Activated naive CD8-positive, alpha-beta T cell treated with anti-CD3 and anti-CD28 coated beads, Interleukin-2, amount 10 ng/mL, durations not matched to agents 7 days and 5 days (primary cell): ENCODE measurements at places on chromosomes 4 and X. TPM values are rescaled to one million over a fixed set of nuclear protein-coding genes. Genes with fewer than 3 reads are reported as not detected.

The GAGE13 gene
- total RNA-seq: not detected

The BEX3 gene
- 15.1 TPM for total RNA-seq

The TBC1D9 gene
- total RNA-seq: 0.17 TPM

The CXorf49B gene
- total RNA-seq: not detected

The TSPAN7 gene
- total RNA-seq: not detected

The TRIM61 gene
- total RNA-seq: 3.1 TPM

The ARSJ gene
- 0.23 TPM for total RNA-seq

The KLHL34 gene
- total RNA-seq: 0.91 TPM

The SSX7 gene
- total RNA-seq: not detected

The RIBC1 gene
- total RNA-seq: 1.2 TPM

The C4orf50 gene
- 0.43 TPM for total RNA-seq

The CENPU gene
- total RNA-seq: 46.0 TPM

The KLB gene
- not detected for total RNA-seq

The ZNF185 gene
- 1.9 TPM for total RNA-seq

- no peaks in the 10 kb centered on the region for H3K27me3 ChIP-seq
- DNase-seq: no peak
- H3K36me3 ChIP-seq: no peaks in the 10 kb centered on the region
- no peak overlapping the region for H3K27ac ChIP-seq
- H3K4me1 ChIP-seq: no peaks in the 10 kb centered on the region
- H3K4me3 ChIP-seq: no peak overlapping the region
Observed at GRCh38 chr4:186762361-186762760, 38.7 kb upstream of the FAT1 start.

- no peak for DNase-seq
- H3K27ac ChIP-seq: peak overlapping the region; percentile 47
- no peak overlapping the region for H3K4me3 ChIP-seq
- peaks cover 56% of the 10 kb centered on the region for H3K36me3 ChIP-seq
- peaks cover 23% of the 10 kb centered on the region for H3K4me1 ChIP-seq
Observed at GRCh38 chr4:168451331-168451730, 29.0 kb downstream of the DDX60L start.

DNA sequence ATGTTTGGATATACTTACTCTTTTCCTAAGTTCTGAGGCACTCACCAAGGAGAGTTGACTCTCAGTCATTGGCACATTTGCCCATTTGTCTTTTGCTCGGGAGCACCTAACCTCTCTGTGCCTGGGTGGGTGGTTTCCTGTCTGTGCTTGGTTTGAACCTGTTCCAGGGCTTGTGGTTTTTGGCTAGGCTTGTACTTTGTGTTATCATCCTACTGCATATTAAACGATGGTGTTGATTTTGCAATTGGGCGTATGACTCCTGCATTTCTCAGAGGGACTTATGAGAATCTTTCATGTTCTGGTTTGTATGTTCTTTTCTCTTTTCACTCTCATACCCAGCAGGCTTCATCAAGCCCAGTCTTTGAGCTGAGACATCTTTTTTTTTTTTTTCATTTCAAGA lies 161.7 kb downstream of the BTC start:
- H3K36me3 ChIP-seq: no peaks in the 10 kb centered on the region
- peaks cover 16% of the 10 kb centered on the region for H3K27me3 ChIP-seq
- H3K4me1 ChIP-seq: peaks cover 8% of the 10 kb centered on the region
- H3K4me3 ChIP-seq: peak overlapping the region; percentile 8
- no peak overlapping the region for H3K27ac ChIP-seq

- H3K27ac ChIP-seq: no peak overlapping the region
- H3K4me1 ChIP-seq: peaks cover 6% of the 10 kb centered on the region
- peaks cover 11% of the 10 kb centered on the region for H3K36me3 ChIP-seq
- H3K4me3 ChIP-seq: no peak overlapping the region
- no peak for DNase-seq
- no peaks in the 10 kb centered on the region for H3K27me3 ChIP-seq
Observed at GRCh38 chrX:110228453-110228852, 89.4 kb downstream of the AMMECR1 start.

GRCh38 chrX:5991393-5991792 lies 237.3 kb downstream of the NLGN4X start:
- no peak overlapping the region for H3K4me3 ChIP-seq
- no peaks in the 10 kb centered on the region for H3K27me3 ChIP-seq
- H3K27ac ChIP-seq: no peak overlapping the region
- no peaks in the 10 kb centered on the region for H3K36me3 ChIP-seq
- DNase-seq: no peak
- H3K4me1 ChIP-seq: no peaks in the 10 kb centered on the region

DNA sequence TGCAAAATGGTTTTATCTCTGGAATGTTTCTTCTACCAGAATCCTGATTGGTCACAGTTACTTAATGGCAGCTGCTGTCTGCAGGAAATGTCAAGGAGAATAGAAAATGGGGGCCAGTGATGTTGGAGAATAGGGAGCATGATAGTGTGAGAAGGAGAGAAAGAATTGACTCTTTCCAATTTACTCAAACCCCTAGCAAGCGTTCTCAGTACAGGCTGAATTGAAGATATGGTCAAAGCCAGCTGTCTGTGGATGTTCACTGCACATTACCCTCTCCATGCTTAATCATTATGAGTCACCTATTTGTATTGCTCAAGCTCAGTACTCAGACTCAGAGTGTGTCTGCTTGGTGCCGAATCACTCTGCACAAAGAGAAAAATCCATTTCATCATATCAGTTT lies 57.8 kb upstream of the FAM47B start:
- H3K27ac ChIP-seq: no peak overlapping the region
- no peaks in the 10 kb centered on the region for H3K4me1 ChIP-seq
- H3K4me3 ChIP-seq: no peak overlapping the region

GRCh38 chr4:109007976-109008375 lies 245.1 kb upstream of the ETNPPL start:
- H3K27ac ChIP-seq: no peak overlapping the region
- no peak overlapping the region for H3K4me3 ChIP-seq
- H3K4me1 ChIP-seq: peaks cover 10% of the 10 kb centered on the region
- no peak for DNase-seq

GRCh38 chr4:120286813-120287212 lies 220.2 kb upstream of the MAD2L1 start:
- DNase-seq: no peak
- no peak overlapping the region for H3K27ac ChIP-seq
- H3K4me1 ChIP-seq: no peaks in the 10 kb centered on the region
- H3K4me3 ChIP-seq: no peak overlapping the region
- H3K27me3 ChIP-seq: no peaks in the 10 kb centered on the region
- H3K36me3 ChIP-seq: no peaks in the 10 kb centered on the region

- peaks cover 30% of the 10 kb centered on the region for H3K27me3 ChIP-seq
- no peak overlapping the region for H3K4me3 ChIP-seq
- H3K27ac ChIP-seq: no peak overlapping the region
- DNase-seq: no peak
- no peaks in the 10 kb centered on the region for H3K36me3 ChIP-seq
Observed at GRCh38 chr4:184941671-184942418, 76.4 kb upstream of the HELT start.

GRCh38 chrX:107571296-107571998 lies 56.9 kb upstream of the PRPS1 start:
- H3K27me3 ChIP-seq: no peaks in the 10 kb centered on the region
- no peaks in the 10 kb centered on the region for H3K4me1 ChIP-seq
- no peaks in the 10 kb centered on the region for H3K36me3 ChIP-seq
- H3K4me3 ChIP-seq: no peak overlapping the region

DNA sequence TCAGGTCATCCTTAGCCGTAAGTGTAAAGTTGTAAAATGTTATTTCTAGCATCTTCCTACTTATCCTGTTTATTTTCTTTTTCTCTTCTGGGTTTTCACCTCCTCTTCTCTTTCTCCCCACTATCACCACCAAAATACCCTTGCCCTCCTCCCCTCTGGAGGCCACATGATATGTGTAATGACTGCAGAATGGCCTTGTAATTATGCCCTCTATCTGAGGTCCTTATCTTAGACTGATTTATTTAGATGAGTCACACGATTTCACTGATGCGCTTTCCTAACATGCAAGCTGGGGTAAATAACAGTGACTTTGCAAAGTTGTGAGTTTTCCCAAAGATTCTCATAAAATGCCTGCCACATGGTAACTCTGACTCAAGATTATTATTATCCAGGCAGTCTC lies 231.8 kb upstream of the GPRIN3 start:
- peaks cover 32% of the 10 kb centered on the region for H3K27me3 ChIP-seq
- no peak for DNase-seq
- peaks cover 5% of the 10 kb centered on the region for H3K4me1 ChIP-seq
- no peak overlapping the region for H3K4me3 ChIP-seq
- H3K27ac ChIP-seq: no peak overlapping the region

- no peak overlapping the region for H3K4me3 ChIP-seq
- H3K27ac ChIP-seq: no peak overlapping the region
- H3K4me1 ChIP-seq: no peaks in the 10 kb centered on the region
Observed at GRCh38 chr4:45183905-45184304, 457.5 kb upstream of the GNPDA2 start.

- H3K36me3 ChIP-seq: no peaks in the 10 kb centered on the region
- DNase-seq: no peak
- no peak overlapping the region for H3K4me3 ChIP-seq
- no peaks in the 10 kb centered on the region for H3K27me3 ChIP-seq
- H3K4me1 ChIP-seq: no peaks in the 10 kb centered on the region
Observed at GRCh38 chr4:73406548-73406875, 2.4 kb downstream of the ALB start.

DNA sequence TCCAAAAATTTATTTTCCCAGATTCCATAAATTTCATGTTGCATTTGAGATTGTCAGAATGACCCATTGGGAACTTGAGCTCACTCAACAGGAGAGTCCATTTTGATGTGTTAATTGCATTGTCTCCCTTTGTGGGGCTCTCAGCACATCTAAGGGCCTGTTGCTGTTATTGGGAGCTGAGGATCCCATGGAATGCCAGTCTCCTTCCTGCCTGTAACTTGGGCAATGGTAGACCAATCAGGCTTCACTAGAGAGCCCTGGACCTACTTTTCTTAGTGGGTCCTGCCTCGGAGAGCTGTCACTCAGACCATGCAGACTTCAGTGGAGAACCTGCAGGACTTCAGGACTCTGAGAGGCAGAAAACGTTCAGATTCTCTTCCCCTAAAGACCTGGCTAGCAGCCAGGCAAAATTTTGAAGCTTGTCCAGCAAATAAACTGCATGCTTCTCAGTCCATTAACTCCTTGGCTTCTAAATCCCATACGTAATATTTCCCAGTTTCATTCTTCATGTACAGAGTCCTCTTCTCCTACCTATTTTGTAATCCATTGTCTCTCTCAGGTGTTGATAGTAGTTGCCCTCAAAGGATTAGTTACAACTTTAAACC lies 25.1 kb downstream of the OCRL start:
- no peak for DNase-seq
- no peak overlapping the region for H3K4me3 ChIP-seq
- H3K27me3 ChIP-seq: no peaks in the 10 kb centered on the region
- H3K4me1 ChIP-seq: peaks cover 6% of the 10 kb centered on the region

GRCh38 chrX:135536877-135537276 lies 16.4 kb downstream of the INTS6L start:
- H3K36me3 ChIP-seq: peaks cover 5% of the 10 kb centered on the region
- H3K27me3 ChIP-seq: no peaks in the 10 kb centered on the region
- H3K4me3 ChIP-seq: peak overlapping the region; percentile 19
- no peak for DNase-seq

DNA sequence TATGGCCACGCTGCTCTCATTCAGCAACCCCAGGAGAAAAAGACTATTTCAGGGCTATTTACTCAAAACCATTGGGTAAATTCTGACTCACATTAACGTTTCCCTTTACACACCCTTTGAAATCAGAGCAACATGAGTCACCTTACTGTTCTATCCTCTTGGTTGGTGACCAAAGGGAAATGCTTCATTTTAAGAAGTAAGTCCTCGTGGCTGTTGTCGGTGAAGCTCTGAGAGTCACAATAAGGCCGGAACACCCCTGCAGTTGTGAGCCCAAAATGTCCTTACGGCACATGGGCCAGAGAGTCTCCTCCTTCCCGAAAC lies 56.3 kb upstream of the SPRY1 start:
- H3K36me3 ChIP-seq: no peaks in the 10 kb centered on the region
- H3K4me3 ChIP-seq: no peak overlapping the region
- H3K27ac ChIP-seq: no peak overlapping the region
- peaks cover 6% of the 10 kb centered on the region for H3K27me3 ChIP-seq
- H3K4me1 ChIP-seq: no peaks in the 10 kb centered on the region

DNA sequence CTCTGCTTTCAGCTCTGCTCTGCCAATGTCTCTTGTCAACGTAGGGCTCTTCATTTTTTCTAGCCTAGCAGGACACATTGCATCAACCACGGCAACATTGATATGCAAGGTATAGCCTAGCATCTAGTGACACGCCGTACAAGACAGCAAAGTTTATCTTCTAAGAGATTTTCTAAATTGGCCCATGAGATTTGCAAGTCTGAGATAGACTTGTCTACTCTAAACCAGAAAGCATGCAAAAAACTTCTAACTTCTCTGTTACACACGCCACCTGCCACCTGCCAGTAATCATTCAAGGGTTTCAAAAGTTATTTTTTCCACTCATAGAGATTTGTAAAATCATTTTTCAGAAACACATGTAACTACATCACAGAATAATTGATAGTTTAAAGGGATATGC lies 1265.7 kb downstream of the C4orf33 start:
- no peak for DNase-seq
- no peaks in the 10 kb centered on the region for H3K36me3 ChIP-seq
- H3K4me1 ChIP-seq: no peaks in the 10 kb centered on the region

GRCh38 chrX:77675986-77676385 lies 110.0 kb downstream of the ATRX start:
- H3K27ac ChIP-seq: no peak overlapping the region
- peaks cover 3% of the 10 kb centered on the region for H3K36me3 ChIP-seq
- H3K4me3 ChIP-seq: no peak overlapping the region
- no peaks in the 10 kb centered on the region for H3K4me1 ChIP-seq
- H3K27me3 ChIP-seq: no peaks in the 10 kb centered on the region

DNA sequence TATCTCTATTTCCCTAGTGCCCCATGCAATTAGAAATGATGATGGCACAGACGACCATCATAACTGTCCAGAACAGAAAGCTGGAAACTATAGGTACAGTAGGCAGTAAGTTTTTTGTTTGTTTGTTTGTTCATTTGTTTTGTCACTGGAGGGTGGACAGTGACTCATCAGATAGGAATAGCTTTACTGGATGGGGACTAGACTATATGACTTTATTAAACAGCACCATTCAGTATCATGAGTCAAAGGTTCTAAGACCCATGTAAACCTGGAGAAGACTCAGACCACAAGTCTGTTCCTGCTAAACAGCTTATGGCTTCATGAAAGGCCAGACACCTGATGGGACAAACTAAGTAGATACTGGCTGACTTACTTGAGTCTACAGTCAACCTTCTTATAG lies 38.4 kb downstream of the PLAC1 start:
- H3K27ac ChIP-seq: no peak overlapping the region
- H3K27me3 ChIP-seq: no peaks in the 10 kb centered on the region
- DNase-seq: no peak
- no peak overlapping the region for H3K4me3 ChIP-seq
- H3K36me3 ChIP-seq: no peaks in the 10 kb centered on the region
